CD4-positive, alpha-beta T cell treated with Interferon gamma for 1 hour (primary cell): ENCODE measurements at places on chromosomes 3 and 15.
A peak's percentile ranks its signal among the peaks of the same experiment; 100 is the strongest.

DNA sequence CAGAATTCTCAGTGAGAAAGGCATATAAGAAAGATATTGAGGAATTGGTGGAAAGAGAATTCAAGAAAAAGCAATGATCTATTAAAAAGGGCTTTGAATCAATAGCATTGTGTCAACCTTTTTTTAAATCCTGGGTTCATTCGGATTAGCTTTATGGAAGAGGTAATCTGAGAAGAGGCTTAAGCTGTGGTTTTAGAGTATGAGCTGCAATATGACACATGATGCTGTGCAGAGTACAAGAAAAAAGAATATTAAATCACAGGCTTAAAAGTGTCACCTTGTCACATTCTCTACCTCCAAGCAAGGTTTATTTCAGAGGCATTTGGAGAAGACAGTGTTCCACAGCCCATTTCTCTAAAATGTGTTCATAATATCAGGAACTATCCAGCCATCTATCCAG lies 128.9 kb downstream of the RTP4 start:
- no peak for DNase-seq

DNA sequence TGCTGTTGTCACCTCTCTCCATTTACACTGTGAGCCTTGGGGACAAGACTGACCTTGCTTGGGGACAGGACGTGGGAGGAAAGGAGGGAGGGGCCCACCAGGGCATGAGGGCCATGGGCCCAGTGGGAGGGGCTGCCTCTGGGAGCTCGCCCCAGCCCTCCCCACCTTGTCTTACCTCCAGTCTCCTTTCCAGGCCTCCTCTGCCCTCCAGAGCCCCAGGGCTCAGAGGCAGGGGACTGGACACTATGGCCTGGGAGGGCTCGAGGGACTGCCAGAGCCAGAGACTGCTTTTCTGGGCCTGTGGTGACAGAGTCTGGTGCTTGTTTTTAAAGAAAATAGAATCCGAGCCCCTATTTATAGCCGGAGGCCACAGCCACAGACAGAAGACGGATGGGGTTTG lies 10.2 kb downstream of the CSPG4 start:
- no peak for DNase-seq

DNA sequence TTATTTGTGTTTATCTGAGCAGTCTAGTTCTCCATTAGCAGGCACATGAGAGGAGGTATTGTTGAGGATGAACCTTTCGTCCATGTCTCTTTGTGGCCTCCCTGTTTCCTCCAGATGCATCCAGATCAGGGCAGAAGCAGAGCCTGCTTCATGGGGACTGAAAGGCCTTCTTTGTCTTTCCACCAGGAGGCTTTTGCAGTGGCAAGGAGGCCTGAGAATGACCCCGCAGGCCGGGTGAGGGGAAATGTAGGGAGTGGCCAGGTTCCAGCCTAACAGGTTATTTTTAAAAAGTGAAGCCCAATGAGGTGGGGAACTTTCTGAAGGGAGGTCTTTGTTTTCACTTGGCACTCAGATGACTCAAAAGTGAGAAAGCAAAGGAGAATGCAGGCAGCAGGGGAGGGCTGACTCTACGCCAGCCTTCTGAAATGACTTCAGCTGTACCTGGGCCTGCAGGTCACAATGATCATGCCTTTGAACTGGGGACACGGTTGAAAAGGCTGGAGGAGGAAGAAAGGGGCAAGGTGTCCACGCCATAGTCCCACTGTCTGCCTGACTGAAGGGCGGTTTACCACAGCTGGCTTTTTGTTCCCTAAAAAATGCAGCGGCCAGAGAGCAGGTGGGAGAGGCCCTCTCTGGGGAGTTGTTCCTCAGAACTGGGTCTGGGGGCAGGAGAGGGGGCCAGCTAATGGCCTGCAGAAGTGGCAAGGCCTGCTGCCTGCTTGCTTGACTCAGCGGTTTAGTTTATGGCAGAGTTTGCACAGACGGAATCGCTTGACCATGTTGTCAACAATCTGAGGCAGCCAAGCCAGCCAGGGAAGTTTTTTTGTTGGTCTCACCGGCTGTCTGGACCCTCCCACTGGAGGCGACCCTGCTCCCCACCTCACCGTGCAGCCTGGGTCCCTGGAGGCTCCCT lies 28.7 kb downstream of the CMTM7 start:
- peak; percentile 37 for DNase-seq

- DNase-seq: no peak
Measured at GRCh38 chr3:33117461-33117860, 3.6 kb downstream of the CRTAP start.

DNA sequence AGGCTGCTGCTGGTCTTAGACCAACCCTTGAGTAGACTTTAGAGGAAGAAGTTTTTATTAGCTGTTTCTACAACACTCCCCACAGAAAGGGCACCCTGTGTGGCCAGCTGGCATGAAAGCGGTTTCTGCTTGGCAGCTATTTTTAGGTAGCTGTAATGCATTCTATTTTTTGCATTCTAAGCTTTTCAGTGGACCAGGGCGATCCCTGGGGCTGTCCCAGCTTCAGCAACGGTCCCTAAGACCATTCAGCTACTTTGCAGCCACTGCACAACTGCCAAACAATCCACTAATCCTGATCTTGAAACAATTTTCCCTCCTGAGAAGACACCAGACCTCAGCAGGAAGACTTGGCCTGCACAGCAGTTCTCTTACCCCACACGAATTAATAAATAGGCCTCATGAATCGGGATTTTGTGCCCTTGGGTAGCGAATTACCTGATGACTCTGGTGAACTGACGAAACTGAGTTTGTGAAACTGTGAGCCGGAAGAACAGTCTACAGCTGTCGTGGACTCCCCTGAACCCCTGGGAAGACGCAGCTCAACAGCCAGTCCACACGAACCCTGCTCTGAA lies 14.6 kb upstream of the TFRC start:
- DNase-seq: peak; percentile 25

DNA sequence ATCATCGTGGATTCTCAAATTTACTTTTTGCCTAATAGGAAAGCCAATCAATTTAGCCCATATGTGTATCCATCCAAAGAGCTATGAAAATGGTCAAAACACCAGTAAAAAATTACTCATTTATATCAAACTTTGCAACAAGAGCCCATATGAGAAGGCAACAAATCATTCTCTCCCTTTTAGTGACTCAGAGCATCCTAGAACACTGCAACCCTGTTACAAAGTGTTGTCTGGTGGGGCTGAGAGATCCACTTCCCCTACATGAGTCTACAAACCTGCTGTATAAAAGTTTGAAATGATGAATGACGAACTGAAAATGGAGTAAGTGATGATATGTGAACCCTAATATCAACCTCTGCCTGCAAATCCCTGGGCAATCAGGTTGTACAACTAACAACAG lies 23.3 kb downstream of the PDZRN3 start:
- no peak for DNase-seq

DNA sequence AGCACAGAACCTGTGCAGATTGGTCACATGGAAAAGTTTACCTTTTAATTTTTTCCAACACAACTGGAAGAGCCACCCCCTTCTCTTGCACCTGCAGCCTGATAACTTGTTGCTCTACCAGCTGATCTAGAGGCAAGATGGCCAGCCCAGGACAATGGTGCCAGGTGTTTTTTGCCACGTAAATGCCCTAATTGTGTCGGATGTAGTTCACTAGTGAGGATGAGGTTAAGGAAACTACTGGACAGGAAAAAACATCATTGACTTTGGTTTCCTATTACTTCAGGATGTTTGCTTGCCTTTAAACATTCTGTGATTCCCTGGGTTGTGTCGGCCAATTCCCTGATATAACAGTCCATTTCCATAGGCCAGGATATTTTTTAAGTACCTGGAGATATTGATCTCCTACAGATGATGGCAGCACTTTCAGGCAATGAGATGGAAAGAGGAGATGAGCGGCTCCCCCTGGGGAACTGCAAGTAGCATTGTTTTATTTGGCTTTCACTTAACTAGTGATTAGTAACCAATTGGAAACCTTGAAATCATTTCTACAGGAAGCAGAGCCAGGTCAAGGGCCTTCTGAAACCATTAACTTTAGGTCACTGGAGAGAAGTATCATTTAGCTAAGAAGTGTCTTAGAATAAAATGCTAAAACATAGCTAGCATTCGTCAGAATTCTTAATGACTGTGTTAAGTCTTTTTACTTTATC lies 72.5 kb downstream of the OSBPL10 start:
- DNase-seq: no peak
